Head of caudate nucleus (tissue), 42 donors: ENCODE measurements at places on chromosomes 3 and 15.
A peak's percentile ranks its signal among the peaks of the same experiment; 100 is the strongest.

GRCh38 chr15:77181305-77182074 lies 110.6 kb upstream of the TSPAN3 start:
- DNase-seq = no peak

- DNase-seq = no peak
Observed at GRCh38 chr3:42960282-42960681, 18.8 kb upstream of the GASK1A start.

GRCh38 chr15:69299451-69299886 lies 757 bp downstream of the PAQR5 start:
- DNase-seq = no peak

DNA sequence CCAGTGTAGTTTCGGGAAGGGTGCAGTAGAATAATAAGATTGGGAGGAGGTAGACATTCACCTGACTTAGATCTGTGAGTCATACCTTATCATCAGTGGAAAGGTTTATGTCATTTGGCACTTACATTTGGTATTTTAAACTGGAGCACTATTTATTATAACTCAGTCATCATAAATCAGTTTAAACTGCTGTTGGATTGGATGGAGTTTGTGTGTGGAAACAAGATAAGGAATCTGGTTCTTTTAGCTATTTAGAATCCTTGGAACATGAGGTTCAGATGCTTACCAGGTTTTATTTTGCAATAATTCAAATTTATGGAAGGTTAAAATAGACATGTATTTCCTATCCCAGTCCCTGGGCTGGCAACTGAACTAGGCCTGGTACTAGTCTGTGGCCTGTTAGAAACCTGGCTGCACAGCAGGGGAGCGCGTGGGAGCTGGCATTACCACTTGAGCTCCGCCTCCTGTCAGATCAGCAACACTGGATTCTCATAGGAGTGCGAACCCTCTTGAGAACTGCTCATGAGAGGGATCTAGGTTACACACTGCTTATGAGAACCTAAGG lies 34.5 kb downstream of the ZFAND6 start:
- DNase-seq = peak; percentile 39

DNA sequence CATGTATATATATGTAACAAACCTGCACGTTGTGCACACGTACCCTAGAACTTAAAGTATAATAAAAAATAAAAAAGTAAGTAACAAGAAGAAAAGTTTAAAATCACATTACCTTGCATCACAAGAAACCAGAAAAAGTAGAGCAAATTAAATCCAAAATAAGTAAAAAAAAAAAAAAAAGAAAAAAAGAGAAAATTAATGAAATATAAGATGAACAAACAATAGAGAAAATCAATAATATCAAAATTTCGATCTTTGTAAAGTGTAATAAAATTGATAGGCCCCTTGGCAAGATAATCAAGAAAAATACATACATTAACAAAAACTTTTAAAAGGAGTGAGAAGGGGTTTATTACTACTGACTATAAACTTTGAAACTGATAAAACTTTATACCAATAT lies 7.4 kb upstream of the BHLHE40 start:
- no peak for DNase-seq

- no peak for DNase-seq
Observed at GRCh38 chr3:16146015-16146730, 28.3 kb upstream of the GALNT15 start.
